ENCODE measurements at places on chromosomes 4 and X. TPM values are rescaled to one million over a fixed set of nuclear protein-coding genes. Genes with fewer than 3 reads are reported as not detected.

FGFBP1 gene
- total RNA-seq, result not detected

PLCXD1 gene
- 2.0 TPM for total RNA-seq

P2RY4 gene
- total RNA-seq, result not detected

ATOH1 gene
- not detected for total RNA-seq

SSX2 gene
- total RNA-seq, result not detected

PAGE2 gene
- not detected for total RNA-seq

SPARCL1 gene
- 208 TPM for total RNA-seq

PAGE4 gene
- not detected for total RNA-seq

FGF2 gene
- total RNA-seq, result 11.6 TPM

HAND2 gene
- 15.3 TPM for total RNA-seq

VSIG4 gene
- total RNA-seq, result not detected

LDB2 gene
- total RNA-seq, result 17.2 TPM

CCDC110 gene
- 0.98 TPM for total RNA-seq

CDX4 gene
- total RNA-seq, result not detected

MAGEA2B gene
- not detected for total RNA-seq

NPNT gene
- 0.29 TPM for total RNA-seq

TLR1 gene
- 3.9 TPM for total RNA-seq

DRD5 gene
- not detected for total RNA-seq
